ENCODE measurements at places on chromosomes 4 and X.

- peak; percentile 20 for DNase-seq
These were observed 547.5 kb downstream of the SMARCA1 start for GRCh38 chrX:128975745-128976144.

- DNase-seq = no peak
These were observed 73.4 kb upstream of the ARHGAP36 start for GRCh38 chrX:130984782-130985181.

GRCh38 chr4:67934628-67935027 is 28.7 kb downstream of the TMPRSS11A start:
- no peak for DNase-seq

GRCh38 chr4:83618991-83619645 is 83.2 kb downstream of the GPAT3 start:
- no peak for DNase-seq

GRCh38 chr4:68859655-68860054 is 43.9 kb downstream of the UGT2B10 start:
- DNase-seq = no peak

GRCh38 chr4:125444166-125444565 is 129.4 kb downstream of the FAT4 start:
- DNase-seq = no peak

- DNase-seq = no peak
These were observed 4.6 kb upstream of the LUZP4 start for GRCh38 chrX:115284877-115285276.

DNA sequence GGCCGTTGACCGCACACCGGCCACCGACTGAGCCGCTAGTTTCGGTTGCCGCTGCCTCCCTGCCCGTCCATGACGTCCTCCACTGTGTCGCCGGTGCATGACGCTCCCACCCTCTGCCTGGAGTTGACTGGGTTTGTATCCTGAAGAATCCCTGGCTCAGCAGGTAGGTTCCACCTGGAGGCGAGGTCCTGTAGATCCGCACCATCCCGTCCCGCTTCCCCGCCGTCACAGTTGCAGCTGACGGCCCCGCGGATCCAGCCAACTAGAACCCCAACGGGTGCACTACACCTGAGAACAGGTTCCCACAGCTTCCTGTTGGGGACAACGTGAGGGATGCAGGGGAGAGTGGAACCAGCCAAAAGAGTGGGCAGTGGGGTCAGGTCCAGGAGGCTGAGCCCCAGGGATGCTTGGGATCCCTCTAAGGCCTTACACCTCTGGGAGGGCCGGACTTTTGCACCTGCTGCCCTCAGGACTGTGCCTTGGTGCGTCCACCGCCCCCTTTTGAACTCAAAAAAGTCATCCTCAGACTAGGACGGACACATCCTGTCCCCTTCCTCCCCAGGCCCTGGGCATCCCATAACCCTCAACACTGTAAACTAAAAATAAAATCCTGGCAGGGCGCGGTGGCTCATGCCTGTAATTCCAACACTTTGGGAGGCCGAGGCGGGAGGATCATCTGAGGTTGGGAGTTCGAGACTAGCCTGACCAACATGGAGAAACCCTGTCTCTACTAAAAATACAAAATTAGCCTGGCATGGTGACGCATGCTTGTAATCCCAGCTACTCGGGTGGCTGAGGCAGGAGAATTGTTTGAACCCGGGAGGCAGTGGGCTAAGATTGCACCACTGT is 1.1 kb upstream of the SLBP start:
- no peak for DNase-seq

DNA sequence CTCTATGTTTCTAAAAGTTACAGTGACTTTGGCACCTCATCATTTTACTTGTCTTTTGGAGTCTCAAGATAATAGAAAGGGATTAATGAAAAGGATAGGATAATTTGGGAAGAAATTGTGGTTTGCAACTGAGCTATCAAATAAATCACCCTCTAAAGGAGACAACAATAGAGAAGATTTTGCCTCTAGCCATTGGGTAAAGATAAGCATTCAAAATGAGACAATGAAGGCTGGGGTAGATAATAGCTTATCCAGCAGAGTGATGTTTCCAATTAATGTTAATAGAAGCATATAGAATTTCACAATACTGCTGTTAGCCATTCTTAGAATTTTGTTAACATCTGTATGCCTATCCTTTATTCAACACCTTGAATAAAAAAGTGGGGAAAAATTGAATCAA is 1177.6 kb downstream of the ADGRL3 start:
- DNase-seq = no peak

- DNase-seq = no peak
These were observed 945.1 kb downstream of the ADGRL3 start for GRCh38 chr4:62145276-62145675.
